ENCODE measurements at places on chromosomes 3 and 15.

DNA sequence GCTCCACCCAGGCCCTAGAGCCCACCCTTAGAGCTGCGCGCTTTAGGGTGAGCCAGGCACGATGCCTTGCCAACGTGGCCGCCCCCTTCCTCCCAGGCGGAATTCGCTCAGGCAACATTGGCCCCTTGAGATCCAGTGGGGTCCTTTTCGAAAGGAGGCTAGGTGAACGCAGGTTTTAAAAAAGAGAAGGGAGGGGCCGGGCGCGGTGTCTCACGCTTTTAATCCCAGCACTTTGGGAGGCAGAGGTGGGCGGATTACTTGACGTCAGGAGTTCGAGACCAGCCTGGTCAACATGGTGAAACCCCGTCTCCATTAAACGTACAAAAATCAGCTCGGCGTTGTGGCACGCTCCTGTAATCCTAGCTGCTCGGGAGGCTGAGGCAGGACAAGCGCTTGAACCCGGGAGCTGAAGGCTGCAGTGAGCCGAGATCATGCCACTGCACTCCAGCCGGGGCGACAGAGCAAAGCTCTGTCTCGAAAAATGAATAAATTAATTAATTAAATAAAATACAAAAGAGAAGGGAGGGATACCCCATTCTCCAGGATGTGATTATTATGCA lies 984 bp upstream of the RPP25 start:
- no peak for DNase-seq

- DNase-seq, result no peak
Measured at GRCh38 chr3:42301446-42302175, 35.6 kb upstream of the CCK start.

DNA sequence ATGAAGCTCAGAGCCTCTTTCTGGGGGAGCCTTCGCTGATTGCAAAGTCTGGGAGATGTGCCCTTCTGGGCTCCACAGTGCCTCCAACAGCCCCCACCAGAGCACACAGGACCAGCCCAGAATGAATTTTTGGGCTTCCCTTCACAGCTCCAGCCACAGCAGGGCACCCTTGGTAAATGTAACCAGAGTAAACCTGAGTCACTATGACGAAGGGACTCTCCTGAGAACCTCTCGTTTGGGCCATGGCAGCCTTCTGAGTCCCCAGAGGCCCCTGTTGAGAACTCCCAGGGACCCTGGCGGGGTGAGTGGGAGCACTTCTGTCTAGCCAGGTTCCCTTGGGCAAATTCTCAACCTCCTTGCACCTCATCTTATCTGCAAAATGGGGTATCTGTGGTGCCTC lies 20.8 kb downstream of the FAM3D start:
- DNase-seq, result no peak

DNA sequence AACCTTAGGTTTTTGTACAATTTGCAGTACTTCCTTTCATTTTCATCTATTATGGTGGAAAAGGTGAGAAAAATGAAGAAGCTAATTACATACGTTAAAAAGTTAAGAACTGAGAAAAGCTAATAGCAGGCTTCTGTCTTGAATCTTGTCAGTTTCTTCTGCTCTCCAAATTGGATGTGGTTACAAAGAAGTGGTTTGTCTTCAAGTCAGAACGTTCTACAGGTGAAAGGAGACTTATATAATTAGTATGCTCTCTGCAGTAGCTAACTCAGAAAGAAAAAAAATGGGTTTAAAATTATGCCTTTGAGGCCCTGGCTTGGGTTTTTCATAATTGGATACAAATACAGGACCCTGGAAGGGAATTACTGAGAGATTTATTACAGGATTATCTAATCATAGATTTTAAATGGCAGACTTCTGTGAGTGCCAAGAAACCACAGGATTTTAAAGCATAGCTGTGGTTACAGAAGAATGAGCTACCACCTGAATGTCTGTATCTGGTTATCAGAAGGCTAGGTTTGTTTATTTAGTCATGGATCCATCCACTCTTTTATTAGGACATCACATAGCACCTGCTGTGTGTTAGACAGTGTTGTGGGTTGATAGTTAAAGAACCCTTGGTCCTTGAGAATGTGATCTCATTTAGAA lies 528.1 kb upstream of the MCTP2 start:
- DNase-seq, result no peak

- DNase-seq, result no peak
Measured at GRCh38 chr15:40452296-40453090, 11.7 kb downstream of the BAHD1 start.

DNA sequence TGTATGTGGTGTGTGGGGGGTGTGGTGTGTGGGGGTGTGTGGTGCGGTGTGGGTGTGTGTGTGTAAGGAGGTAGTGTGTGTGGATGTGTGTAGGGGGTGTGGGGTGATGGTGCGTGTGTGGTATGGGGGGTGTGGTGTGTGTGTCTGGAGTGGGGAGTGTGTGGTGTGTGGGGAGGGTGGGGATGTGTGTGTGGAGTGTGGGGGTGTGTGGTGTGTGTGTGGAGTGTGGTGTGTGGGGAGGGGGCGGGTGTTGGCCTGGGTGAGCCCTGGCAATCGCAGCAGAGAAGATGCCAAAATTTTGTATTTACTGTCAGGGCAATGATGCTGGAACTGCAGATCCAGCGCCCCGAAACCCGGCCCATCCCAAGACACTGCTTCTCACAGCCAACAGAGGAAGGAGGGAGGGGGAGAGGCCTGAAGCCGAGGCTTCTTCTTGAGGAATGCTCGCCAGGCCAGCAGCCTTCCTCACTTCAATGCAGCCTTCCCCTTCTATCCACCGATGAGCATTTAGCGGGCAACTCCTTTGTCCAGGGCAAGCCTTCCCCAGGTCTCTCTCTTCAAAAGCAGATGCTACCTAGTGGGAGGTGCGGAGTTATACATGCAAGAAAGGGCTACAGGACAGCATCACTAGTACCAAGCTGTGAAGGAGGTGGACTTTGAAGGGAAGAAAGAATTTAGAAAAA lies 11.9 kb upstream of the SRP14 start:
- DNase-seq, result no peak

GRCh38 chr3:21664996-21665395 lies 86.0 kb downstream of the ZNF385D start:
- DNase-seq, result no peak

- no peak for DNase-seq
Measured at GRCh38 chr3:101170062-101170771, 150.2 kb downstream of the IMPG2 start.

GRCh38 chr15:25738171-25738965 lies 124.8 kb downstream of the ATP10A start:
- no peak for DNase-seq

GRCh38 chr3:142418926-142419592 lies 28.8 kb downstream of the XRN1 start:
- no peak for DNase-seq

- peak; percentile 21 for DNase-seq
Measured at GRCh38 chr15:62840526-62841268, 201.8 kb upstream of the TPM1 start.

DNA sequence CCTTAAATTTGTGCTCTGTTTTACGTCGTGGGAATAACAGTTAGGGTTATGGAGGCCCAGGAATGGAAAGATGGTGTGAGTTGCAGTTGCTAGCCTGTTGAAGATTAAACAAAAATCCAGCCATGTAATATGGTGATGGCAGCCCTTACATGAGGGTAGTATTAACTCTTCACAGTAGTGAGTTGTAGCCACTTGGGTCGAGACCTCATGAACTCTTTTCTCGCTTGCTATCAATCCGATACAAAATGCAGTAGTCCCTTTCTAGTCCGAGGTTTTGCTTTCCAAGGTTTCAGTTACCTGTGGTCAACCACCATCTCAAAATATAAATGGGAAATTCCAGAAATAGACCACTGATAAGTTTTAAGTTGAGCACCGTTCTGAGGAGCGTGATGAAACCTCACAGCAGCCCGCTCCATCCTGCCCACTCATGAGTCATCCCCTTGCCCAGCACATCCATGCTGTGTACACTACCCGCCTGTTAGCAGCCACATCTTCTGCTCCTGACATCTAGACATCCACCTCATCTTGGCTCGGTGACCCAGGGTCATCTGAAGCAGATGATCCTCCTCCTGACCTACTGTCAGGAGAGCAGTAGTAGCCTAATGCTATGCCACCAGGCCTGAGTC lies 177.9 kb downstream of the CDIN1 start:
- DNase-seq, result no peak

DNA sequence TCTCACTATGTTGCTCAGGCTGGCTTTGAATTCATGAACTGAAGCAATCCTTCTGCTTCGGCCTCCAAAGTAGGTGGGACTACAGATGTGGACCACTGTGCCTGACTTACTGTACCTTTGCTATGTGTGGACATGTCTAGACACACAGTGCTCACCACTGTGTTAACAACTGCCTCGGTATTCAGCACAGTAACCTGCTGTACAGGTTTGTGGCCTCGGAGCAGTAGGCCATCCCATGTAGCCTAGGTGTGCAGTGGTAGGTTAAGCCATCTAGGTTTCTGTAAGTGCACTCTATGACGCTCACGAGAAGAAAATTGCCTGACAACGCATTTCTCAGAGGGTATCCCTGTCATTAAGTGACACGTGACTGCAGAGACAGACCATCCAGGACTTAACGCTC lies 70.3 kb downstream of the TAMM41 start:
- DNase-seq, result no peak

- DNase-seq, result no peak
Measured at GRCh38 chr3:171481011-171481410, 20.8 kb upstream of the TNIK start.

DNA sequence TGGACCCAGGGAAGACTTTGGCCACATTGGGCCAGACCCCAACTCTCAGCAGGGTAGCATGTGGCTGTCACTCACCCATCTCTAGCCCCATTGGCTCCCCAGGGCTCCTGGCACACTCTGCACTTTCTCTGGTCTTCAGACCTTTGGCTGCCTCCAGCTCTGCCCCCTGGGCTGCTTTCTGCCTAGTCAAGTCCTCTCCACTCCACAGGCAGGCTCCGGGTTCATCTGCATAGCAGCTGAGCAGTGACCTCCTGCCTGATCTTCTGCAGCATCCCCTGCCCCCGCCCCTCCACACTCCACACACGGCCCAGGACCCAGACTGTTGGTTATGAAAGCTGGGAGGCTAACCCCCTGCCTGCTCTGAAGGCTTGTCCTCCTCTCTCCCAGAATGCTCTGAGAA lies 8.4 kb upstream of the C15orf39 start:
- no peak for DNase-seq
